ENCODE measurements at places on chromosomes 3 and 15.

- DNase-seq, result no peak
Observed at GRCh38 chr3:47398228-47398627, 17.4 kb downstream of the PTPN23 start.

DNA sequence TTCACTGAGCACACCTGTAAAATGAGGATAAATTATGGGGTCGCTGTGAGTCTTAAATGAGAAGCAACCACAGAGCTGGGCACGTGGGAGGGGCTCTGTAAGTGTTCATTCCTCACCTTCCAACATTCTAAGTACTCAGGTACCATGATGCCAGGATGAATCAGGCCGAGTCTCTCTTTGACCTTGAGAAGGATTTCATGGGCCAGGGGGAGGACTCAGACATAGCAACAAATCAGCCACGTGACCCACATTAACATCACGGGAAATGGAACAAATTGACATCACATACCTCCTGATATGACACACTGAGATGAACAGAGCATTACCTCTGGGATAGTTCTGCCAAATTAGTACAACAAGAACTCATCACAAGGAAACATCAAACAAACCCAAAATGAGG, 35.2 kb upstream of the USP3 start:
- no peak for DNase-seq

GRCh38 chr3:2154621-2155020, 56.0 kb downstream of the CNTN4 start:
- no peak for DNase-seq

DNA sequence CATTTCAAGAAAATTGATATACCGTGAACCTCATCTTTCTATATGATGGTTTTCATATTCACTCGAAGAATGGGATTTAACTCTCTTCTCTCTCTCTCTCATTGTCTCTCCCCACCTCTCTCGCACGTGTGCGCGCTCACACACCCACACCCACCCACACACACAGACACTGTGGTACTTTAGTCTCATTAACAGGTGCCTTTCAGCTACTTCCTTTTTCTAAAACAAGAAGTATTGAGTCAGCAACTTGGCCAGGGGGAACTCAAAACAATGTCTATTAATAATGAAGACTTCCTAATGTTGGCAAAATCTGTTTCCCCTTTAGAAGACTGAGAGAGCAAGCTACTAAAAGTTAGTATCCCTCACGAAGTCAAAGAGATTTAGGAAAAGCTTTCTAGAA, 150.7 kb downstream of the TMCO5A start:
- no peak for DNase-seq

DNA sequence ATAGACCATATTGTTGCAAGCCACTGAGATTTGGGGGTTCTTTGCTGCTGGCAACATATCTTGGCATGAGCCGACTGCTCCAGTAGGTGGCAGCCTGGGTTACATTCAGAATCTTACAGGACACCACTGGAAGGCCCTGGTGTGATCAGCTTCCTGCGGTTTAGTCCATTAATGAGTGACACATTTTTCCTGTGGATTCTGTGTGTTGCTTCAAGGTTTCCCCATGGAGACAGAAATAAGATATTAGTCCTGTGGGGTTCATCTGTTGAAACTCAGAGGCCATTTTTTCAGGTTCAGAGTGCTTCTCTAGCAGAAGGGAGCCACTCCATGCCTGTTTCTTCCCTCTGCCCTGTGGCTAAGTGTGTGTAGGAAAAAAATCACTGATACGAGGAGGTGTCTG, 116.2 kb downstream of the MFSD1 start:
- DNase-seq, result no peak

- DNase-seq, result no peak
Observed at GRCh38 chr3:143590660-143591059, 257.6 kb downstream of the SLC9A9 start.

- DNase-seq, result no peak
Observed at GRCh38 chr3:42705058-42705767, 2.6 kb upstream of the HHATL start.

DNA sequence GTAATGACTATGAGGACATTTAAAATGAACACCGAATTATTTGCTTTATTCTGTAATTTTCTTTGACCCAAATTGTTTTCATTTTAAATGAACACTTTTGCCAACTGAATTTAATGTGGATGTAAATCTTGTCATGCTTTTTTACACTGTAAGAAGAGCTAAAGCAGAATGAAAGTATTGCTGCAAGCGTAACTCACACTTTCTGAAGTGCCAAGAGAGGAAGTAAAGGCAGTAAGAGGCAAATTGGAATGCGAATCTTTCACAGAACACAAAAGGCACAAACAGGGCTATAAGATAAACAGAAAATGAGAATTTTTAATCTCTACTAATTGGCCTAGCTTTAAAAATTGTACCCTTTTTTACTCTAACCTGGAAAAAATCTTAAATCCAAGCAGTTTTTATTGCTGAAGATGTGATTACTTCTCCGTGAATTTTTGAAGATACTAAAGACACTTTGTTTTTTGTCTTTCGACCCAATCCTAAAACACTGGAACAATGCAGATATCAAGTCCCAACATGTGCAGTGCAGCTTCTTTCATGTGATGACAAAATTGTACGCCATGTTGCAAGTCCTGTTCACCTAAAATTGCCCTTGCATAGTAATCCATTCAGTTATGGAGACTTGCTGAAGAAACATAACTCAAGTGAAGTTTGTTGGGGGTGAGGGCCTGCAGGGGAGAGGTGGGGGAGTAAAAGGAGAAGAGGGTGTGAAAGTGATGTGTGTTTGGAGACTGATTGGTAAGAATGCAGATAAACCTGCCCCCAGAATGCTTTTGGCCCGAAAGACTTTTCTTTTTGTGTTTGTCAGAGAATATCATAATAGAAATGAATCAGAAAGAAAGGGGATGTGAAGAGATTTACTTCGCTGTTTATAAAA, 1.4 kb downstream of the ARID3B start:
- DNase-seq, result no peak

GRCh38 chr15:77311618-77312398, 108.1 kb downstream of the PEAK1 start:
- DNase-seq, result no peak

All from activated CD8-positive, alpha-beta memory T cell treated with anti-CD3 and anti-CD28 coated beads for 4 hours (primary cell).